Spinal cord (tissue), 10 donors: ENCODE measurements at places on chromosomes 11 and 22.
A peak's percentile ranks its signal among the peaks of the same experiment; 100 is the strongest.

GRCh38 chr11:68008381-68009337 lies 1.5 kb upstream of the ALDH3B1 start:
- no peak for DNase-seq

DNA sequence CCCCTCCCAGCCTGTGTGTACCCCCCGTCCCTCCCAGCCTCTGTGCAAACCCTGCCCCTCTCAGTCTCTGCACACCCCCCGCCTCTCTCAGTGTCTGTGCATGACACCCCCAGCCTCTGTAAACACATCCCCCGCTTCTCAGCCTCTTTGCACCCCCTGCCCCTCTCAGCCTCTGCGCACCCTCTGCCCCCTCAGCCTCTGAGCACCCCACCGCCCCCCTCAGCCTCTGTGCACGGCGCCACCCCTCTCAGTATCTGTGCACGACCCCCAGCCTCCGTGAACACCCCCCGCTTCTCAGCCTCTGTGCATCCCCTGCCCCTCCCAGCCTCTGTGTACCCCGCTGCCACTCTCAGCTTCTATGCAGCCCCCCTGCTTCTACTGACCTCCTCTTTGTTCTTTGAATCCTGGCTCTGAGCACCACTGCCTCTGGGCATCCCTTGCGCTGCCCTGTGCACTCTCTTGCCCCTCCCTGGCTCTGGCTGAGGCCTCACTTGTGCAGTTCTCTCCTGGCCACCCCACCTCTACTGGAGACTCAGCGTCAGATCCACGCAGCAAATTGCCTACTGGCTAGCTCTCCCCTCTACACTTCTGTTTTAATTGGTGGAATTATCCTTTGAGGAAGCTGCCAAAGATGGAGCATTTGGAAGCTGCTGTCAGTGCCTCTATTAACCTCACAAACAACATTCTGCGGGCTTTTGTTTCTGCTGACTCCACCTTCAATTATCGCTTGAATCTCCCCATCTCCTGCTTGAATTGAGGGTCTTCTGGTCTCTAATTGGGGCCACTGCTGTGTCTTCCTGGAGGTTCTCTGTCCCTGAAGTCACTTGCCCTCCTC lies 838.6 kb downstream of the TBC1D22A start:
- peak; percentile 41 for DNase-seq

DNA sequence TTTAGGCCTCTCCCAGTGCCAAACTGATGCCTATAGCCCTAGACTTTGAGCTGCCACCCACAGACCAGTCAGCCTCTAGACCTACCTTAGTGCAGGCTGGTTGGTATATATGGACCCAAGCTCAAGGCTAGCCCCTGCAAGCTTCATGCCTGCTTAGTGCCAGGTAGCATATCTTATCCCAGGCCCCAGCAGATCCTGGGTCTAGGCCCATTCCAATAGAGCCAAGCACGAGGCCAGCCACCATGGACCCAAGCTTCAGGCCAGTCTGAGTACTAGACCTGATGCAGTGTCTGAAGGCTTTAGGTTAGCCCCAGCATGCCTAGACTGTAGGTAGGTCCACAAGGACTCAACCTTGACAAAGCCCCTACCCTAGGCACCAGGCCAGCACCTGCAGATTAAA lies 1081.7 kb downstream of the JRKL start:
- DNase-seq, result no peak

DNA sequence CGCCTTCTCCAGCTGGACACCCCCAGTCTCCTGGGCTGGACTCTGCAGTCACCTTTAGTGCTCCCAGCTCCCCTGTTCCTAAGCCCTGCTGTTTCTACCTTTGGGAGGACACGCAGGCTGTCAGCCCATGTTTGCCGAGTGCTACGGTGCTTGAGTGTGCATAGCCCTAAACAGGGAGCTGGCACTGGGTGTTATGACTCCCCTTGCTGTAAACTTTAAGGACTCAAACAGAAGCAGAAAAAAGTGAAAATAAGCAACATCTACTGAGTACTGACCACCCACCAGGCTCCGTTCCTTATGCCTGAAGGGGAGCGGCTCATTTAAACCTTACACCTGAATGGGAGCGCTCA lies 7.3 kb upstream of the APOBEC3B start:
- DNase-seq, result no peak

- no peak for DNase-seq
Observed at GRCh38 chr11:126268361-126268707, 361 bp downstream of the SRPRA start.

DNA sequence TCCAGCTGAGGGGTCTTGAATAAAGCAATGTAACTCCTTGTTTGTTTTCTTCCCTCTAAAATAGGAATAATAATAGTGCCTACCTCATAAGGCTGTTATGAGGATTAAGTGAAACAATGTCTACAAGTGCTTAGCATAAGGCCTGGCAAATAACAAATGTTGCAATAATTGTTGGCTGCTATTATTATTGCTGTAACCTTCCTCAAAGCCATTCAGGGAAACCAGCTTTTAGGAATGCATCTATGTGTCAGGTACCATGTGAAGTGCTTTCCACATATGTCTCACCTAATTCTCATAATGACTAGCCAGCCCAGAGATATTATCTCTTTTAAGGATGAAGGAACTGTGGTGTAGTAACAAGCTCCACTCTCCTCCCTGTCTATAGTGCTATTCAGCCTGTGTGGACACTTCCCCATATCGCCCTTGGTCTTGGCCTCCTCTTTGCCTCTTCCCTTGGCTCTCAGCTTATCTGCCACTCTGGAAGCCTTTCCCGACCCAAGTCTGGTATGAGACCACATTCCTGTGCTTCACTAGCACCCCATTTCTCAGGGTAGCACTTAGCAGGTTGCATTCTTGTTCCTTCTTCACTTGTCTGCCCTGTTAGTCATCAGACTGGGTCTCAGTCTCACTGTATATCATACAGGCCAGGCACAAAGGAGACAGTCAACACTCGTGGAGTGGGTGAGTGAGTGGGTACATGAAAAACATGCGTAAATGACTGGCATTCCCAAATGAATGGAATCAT lies 23.8 kb downstream of the CSNK2A3 start:
- DNase-seq, result no peak

DNA sequence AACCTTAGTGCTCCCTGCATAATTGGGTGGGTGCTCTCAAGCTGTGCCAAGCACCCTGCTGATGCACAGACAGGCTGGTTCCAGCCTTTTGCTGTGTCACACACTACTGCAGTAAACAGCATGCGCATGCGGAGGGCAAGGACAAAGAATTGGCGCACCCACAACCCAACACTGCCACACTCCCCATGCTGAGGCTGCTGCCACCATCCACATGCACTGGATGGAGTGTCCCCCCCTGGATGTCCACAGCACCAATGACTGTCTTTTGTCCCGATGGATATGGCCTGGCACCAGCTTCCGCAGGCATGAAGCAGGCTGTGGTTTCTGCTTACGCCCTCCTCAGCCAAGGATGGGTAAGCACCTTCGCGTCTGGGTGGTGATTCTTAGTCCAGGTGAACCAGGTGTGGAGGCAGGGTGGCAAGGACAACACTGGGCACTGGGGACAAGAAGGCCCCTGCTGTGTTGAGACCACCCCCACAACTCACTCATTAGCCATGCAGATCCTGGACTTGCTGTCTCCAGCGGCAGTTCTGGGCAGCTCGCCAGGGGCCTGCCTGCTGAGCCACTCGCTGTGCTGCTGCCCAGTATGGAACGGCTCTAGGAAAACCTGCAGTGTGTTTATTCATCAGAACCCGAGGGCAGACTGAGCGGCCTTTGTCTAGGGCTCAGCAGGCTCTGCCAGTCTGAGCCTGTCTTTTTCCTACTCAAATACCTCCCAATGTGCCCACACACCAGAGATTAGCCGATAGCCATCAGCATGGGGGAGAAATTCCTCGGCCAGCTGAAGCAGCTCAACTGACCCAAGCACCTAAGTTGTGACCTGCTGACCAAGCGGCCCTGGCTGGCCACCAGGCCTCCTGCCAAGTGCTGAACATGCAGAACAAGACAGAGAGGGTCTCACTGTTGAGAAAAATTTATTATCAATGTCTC lies 8.2 kb upstream of the NAP1L4 start:
- DNase-seq, result peak; percentile 92
